ENCODE measurements at places on chromosomes 12 and 14. TPM values are rescaled to one million over a fixed set of nuclear protein-coding genes. Genes with fewer than 3 reads are reported as not detected.
A peak's percentile ranks its signal among the peaks of the same experiment; 100 is the strongest.

CD4 gene
- total RNA-seq: 31.3 TPM

POLE gene
- 23.9 TPM for total RNA-seq

TAS2R9 gene
- total RNA-seq: not detected

KRT2 gene
- not detected for total RNA-seq

CRIP2 gene
- total RNA-seq: 82.8 TPM

RTN1 gene
- 15.4 TPM for total RNA-seq

GPR135 gene
- 7.5 TPM for total RNA-seq

NEUROD4 gene
- not detected for total RNA-seq

EML1 gene
- total RNA-seq: 32.5 TPM

SMCO2 gene
- total RNA-seq: not detected

PPFIA2 gene
- total RNA-seq: 2.7 TPM

EIF2S3B gene
- 0.45 TPM for total RNA-seq

CLEC6A gene
- not detected for total RNA-seq

DNA sequence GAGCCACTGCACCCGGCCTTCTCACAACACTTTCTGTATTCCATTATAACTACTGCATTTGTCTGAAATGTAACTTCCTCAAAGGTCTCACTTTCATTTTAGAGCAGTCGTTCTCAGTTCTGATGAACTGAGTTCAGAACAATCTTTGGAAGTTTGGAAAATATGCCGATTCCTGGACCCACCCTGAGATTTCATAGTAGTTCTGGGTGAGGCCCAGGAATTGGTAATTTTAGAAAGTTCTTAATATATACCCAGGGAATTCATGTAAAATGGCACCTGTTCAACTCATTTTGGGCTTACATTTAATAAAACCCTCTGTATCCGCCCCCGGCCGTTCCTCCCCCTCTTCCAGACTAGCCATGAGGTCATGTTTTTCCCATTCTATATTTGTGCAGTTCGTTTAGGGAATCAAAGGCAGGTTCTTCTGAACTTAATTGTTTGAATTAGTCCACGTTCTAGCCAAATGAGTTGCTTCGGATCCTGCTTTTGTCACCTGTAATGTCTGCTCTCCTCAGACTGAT, 5.9 kb downstream of the GSG1 start:
- DNase-seq: no peak

DNA sequence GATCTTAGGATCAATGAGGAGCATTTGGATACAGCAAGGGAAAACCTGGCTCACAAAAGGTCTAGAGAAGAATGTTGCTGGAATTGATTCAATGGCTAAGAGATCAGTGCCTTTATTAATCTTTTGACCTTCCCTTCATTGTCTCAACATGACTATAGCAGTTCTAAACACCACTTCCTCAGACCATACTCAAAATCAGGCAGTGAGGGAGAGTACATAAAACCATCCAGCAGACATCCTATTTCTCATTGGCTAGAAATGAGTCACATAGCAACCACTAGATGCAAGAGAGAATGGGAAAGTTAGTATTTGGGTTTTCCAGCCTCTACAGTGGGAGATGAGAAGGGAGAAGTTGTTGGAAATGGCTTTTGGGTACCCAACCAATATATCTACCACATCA, 151.4 kb upstream of the NUDT4 start:
- DNase-seq: no peak

- DNase-seq: no peak
Measured at GRCh38 chr12:41286426-41286825, 98.3 kb downstream of the PDZRN4 start.

GRCh38 chr14:70780396-70781075, 28.8 kb downstream of the MAP3K9 start:
- DNase-seq: no peak

DNA sequence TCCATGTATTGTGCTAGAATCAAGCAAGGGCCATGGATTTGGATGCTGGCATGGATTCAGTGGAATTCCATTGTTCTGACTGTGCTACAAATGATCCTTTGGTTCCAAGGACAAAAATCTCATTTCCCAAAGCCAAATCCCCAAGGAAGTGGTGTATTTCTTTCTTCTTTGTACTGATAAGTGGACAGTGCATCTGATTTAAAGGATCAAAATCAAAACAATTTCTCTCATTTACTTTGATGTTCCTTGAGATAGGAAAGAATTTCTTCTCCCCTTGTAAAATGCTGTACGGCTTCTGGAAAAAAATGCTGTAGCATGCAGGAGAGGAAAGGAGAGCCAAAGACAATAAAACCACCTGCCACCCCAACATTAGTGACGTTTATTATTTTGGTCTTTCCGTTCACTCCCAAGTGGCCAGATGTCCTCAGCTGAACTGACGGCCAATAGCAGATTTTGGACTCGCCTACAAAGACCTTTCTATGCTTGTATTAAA, 185.7 kb downstream of the PRKD1 start:
- DNase-seq: no peak

DNA sequence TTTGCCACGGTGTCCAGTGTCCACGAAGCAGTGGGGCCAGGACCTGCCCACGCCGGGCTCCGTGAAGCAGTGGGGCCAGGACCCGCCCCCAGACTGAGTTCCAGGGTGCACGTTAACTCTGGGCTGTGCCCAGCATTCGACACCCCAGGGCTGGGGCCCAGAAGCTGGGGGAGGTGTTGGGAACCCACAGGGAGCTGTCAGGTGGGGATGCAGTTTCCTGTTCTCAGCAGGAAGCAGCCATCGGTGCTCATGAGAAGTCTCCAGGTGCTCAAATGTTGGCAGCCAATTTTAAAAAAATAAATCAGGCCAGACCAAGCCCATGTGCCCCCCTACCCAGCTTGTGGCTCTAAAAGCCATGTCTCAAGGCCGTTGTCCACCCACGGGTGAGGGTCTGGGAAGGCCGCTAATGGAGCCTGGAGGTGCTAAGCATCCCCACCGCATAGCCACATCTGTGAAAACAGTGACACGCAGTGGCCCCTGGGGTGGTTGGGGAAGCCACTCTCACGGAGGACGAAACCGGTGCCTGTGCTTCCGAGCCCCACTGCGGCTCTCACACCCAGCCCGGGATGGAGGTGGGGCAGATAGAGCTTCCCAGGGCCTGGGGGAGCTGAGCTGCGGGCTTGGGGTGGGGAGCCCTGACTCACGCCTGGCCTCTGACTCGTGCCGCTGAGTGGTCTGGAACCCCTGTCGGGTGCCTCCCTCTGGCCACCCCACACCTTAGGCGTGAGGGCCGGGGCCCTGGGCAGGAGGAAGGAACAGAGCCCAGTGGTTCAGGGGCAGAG, 53.5 kb downstream of the FBRSL1 start:
- no peak for DNase-seq

DNA sequence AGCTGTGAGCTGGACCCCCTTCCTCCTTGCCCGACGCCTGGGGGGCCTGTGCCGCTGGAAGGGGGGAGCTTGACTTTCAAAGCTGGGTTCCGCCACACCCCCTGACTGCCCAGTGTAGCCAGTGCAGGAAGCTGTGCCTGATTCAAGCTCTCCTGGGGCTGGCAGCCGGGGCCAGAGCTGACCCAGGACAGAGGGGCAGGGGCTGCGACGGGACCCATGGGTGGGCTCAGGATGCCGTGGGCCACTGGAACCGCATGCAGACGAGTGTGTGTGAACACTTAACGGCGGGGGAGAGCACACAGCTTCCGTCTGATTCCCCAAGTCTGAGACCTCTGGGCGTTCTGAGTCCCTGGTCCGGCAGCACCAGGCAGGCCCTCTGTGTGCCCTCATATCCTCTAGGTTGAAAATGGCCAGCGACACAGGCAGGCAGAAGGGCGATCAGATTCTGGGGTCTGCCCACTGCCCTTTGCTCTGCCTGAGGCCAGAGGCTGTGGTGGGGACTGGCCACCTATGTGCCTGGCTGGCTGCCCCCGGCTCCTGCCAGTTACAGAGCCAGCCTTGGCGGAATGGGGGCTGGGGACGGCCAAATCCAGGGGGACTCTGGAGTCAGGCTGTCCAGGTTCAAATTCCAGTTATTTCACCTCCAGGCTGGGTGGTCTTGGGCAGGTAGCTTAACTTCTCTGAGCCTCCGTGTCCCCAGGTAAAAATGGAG, 54.0 kb downstream of the CYP46A1 start:
- no peak for DNase-seq

DNA sequence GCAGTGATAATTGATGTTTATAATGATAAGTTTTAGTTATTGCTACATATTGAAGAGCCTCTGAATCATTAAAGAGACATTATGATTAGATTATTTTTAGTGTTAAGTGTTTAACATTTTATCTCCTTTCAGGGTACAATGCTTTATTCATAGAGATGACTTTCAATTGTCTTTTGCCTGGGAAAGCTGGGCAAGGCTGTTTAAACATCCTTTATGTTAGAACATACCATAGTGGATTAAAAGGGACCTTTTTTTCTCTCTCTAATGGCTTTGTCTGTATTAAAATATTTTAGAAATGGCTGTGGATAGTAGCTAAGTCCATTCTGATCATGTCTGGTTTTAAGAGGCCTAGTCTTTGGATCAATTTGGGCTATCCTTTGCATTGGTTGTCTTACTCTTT, 427.5 kb upstream of the MIS18BP1 start:
- no peak for DNase-seq

GRCh38 chr14:103846543-103847450, 578 bp downstream of the PPP1R13B start:
- peak; percentile 90 for DNase-seq

DNA sequence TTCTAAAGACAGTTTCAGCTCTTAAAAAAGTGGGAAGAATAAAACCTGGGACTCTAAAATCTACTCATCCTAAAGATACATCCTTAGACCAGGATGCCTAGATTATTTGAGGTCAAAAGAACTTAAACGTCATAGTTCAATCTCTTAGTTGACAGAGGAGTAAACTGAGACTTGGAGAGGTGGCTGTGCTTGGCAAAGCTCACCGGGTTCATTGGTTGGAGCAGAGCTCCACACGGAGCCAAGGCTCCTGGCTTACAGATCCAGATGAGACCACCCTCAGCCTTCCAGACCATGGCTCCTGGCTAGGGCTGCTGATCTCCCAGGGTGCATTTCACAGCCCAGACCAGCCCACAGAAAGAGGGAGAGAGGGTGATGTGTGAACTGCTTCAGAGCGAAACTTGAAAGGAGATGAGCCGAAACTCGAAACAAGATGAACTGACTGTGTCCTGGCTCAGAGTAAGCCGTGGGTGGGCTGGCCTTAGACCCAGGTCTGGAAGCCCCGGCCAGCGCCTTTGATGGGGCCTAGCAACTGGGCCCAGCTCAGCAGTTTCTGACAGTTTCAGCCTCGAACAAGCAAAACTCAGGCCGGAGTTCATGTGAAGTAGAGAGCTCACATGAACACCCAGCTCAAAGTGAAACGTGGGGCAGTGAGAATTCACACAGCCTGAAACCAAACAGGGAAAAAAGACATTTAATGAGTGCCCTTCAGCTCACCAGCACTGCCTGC, 1044.8 kb downstream of the BCL11B start:
- no peak for DNase-seq

DNA sequence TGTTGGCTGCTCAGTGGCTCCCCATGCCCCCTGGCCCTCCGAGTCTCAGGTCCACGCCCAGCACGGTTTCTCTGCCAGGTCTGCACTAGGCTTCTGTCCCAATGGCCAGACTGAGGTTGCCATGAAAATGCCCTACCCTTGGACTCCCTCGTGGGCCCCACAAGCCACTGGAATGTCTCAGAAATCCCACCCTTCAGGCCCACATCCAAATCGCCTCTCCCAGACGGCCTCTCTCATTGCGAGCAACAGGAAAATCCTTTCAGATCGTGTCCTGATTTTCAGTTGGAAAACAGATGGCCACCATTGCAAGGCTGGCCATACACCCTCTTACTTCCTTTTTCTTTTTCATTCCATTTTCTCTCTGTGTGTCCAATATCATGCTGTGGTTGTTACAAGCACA, 77.3 kb downstream of the IRF2BPL start:
- DNase-seq: no peak

GRCh38 chr14:53792909-53793308, 163.7 kb downstream of the BMP4 start:
- no peak for DNase-seq

DNA sequence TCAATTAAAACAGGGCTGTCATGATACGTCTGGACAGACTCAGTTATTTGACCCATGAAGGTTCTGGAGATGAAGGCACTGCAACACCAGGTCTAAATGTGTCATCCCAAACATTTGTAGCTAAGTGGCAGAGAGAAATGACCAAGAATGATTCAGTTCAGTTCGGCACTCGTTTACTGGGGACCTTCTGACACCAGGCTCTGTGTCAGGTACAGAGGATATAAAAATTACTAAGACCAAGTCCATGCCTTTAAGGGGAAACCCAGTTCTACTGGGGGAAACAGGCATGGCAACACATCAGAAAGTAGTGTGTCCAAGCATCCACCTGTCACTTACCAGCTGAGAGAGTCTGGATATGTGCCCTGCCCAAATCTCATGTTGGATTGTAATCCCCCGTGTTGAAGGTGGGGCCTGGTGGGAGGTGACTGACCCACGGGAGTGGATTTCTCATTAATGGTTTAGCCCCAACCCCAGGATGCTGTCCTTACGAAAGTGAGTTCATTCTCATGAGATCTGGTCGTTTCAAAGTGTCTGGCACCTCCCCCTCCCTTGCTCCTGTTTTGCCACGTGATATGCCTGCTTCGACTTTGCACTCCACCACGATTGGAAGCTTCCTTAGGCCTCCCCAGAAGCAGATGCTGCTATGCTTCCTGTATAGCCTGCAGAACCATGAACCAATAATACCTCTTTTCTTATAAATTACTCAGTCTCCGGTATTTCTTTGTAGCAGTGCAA, 41.9 kb upstream of the BCL2L14 start:
- DNase-seq: no peak

- DNase-seq: no peak
Measured at GRCh38 chr12:27535318-27535717, 11.3 kb downstream of the PPFIBP1 start.

- DNase-seq: no peak
Measured at GRCh38 chr12:69331519-69331908, 16.7 kb upstream of the LYZ start.

DNA sequence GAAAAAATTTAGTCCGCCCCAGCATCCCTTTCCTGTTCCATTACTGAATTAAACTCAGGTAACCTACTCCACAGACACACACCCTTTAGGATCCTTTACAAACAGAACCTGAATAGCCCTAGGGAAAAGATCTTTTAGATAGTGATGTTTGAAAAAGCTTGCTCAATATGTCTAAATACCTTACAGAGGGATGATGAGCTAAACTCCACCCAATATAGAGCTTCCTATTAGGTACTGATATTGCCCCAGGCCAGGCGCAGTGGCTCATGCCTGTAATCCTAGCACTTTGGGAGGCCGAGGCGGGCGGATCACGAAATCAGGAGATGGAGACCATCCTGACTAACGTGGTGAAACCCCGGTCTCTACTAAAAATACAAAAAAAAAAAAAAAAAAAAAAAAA, 50.1 kb downstream of the FERMT2 start:
- DNase-seq: no peak

GRCh38 chr12:126915309-126915708, 1351.7 kb upstream of the TMEM132C start:
- no peak for DNase-seq

DNA sequence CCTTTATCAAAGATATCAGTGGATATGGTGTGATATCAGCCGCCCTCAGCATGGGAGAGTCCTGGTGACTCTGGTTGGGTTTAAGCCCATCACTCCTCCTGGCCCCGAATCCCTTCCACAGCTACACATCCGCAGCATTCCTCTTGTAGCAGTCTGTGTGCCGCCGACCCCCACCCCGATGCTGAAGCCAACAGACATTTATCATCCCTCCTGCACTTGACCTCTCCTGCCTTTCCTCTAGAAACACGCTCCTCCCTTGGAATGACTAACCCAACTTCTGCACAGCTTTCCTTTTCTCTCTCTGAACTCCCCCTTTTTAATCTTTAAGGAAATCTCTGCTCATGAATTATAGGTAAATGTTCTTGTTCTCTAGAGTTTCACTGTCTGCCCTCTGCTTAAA, 250.9 kb upstream of the FOXN3 start:
- no peak for DNase-seq

All from mesenteric fat pad (tissue), 1 donor.